Trophoblast cell (in vitro differentiated cells and primary cell): ENCODE measurements at places on chromosomes 16 and 17.

DNA sequence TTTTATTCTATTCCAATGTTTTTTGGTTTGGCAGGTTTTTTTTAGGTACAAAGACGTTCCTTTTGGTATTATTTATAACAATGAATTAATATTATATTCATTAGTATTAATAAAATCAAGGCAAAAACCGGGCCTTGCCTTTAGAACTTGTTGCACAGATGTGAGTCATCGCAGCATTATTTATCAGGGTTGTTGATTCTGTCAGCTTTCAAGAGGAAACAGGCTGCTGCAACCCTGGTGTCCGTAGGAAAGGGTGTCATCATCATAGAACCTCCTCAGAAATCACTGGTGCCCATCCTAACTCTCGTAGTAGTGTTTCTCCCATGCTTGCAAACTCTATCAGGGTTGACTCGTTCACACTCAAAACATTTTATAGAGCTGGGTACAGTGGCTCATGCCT, 10.2 kb upstream of the LRRC37B start:
- no peak for DNase-seq

DNA sequence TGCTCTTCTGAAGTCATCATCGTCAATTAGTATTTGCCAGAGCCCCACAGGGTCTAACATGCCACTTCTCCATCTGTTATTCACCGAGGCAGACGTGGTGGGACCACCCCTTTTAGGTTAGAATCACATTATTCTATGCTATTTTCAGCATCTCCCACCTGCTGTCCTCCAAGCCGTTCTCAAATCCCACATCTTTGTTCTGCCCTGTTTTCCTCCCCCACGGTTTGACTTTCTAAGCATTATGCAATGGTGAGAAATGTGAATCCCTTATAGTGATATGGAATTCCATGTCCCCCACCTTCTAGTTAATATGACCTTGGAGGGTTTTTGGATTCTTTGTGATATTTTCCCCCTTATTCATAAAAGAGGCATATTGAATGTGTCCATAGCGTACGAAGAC, 634.1 kb upstream of the RBFOX1 start:
- no peak for DNase-seq

DNA sequence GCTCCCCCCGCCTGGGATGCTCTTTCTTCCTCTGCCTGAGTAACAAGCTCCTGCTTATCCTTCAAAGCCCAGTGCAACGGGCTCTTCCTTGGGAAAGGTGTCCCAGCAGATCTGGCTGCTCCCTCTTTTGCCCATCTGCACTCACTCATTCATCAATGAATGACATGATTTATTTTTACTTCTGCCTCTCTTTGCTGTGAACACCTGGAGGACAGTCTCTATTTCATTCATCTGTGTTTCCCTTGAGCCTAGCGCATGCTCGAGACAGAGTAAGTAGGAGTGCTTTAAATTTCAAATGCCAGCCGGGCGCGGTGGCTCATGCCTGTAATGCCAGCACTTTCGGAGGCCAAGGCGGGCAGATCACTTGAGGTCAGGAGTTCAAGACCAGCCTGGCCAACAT, 22.0 kb upstream of the GINS2 start:
- DNase-seq = no peak

GRCh38 chr16:85897382-85897781, 1.6 kb upstream of the IRF8 start:
- DNase-seq = no peak

GRCh38 chr16:77290451-77291115, 91.4 kb downstream of the SYCE1L start:
- DNase-seq = peak; percentile 65

- no peak for DNase-seq
These were observed 41.3 kb downstream of the GP2 start for GRCh38 chr16:20285993-20286499.

GRCh38 chr17:18848501-18848900, 9.4 kb upstream of the PRPSAP2 start:
- no peak for DNase-seq

DNA sequence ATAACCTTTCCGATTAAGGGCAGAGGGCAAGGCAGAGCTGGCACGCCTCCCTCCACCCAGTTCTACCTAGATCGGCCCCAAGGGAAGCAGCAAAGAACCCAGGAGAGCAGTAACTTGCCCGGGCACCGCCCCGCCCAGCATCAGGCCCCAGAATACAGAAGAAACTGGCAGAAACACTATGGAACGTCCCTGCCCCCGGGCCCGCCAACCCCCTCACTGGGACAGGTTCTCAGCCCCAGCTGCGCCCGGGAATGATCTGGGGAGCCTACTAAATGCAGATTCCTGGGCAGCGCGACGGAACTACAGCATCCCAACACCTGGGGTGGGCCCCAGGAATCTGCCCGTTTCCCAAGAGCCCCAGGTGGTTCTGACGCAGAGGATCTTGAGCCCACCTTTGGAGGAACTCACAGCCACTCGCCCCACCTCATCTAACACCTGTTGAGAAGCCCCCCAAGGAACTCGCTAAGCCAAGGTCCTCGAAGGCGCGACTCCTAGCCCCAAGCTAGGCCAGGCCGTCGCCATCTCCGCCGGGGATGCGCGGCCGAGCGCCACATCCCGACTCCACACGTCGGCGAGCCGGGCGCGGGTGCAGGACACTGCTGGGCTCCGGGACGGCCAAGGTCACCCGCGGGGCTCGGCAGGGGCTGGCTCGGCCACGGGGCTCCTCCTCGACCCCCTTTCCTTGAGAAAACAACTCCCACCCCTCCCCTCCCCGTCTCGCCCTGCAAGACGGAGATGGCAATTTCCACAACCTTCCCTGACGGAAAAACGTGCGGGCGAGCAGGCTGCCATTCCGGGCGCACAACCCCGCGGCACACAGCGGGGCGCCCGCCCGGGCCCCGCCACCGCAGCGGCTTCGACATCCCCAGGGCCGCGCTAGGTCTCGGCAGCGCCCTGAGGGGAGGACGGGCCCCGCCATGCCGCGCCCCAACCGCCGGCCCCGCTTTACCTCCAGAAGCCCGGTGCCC, 913 bp downstream of the CDIP1 start:
- no peak for DNase-seq

DNA sequence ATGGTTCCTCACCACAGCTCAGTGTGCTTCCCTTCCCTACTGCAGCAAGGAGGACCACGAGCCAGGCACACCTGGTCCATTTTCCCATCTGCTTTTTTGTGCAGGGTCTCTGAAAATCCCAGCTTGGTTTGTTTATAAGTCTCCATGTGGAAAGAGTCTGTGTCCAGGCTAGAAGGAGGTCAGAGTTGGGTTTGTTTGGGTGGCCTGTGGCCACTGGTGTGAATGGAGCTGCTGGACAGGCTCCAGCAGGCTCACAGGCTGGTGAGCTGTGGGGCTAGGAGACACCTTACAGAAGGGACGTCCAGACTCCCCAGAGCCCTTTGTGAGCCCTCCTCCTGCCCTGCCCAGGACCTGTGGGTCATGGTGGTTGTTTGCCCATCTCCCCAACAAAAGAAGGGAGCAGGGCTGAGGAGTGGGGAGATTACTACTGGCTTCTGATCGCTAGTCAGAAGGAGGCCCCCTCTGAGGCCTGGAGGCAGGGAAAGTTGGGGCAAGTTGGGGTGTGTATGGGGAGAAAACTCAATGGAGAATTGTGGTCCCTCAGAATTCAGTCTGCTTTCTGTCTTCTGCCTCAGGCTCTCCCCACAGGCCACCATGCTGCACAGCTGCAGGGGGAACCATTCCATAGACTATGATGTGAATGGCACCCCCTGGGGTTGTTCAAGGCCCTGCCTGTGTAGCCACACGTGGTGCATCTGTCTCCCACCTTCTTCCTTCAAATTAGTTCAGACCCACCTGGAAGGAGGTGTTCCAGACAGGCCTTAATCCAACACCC, 4.1 kb downstream of the RARA start:
- DNase-seq = no peak

GRCh38 chr17:74513987-74514631, 17.2 kb downstream of the CD300LB start:
- peak; percentile 59 for DNase-seq
